Activated T-helper 1 cell treated with anti-CD3 and anti-CD28 coated beads, Interleukin-12 subunit alpha, Interleukin-12 subunit beta, Interleukin-2, Interleukin-4 antibody, amounts not matched to agents 30 ng/mL and 10 ng/mL and 1 ng/mL, durations not matched to agents 14 hours and 24 hours and 36 hours (primary cell): ENCODE measurements at places on chromosomes 12 and 14.

DNA sequence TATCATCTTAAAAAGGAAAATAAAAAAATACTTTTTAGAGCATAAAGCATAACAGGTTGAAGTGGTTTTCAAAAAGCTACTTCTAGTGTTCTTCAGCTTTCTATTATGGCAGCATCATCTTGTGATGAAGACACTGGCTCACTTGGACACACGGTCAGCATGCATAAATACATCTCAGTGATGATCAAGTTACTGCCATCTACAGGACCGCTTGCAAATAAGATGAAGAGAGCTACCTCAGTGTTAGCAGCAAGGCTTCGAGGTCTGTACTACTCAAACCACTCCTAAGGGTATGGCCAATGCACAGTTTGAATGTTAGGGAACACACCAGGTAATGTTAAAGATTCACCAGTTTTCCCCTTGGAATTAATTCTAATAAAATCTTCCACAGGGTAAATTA, 58.8 kb downstream of the GALC start:
- no peak for DNase-seq

DNA sequence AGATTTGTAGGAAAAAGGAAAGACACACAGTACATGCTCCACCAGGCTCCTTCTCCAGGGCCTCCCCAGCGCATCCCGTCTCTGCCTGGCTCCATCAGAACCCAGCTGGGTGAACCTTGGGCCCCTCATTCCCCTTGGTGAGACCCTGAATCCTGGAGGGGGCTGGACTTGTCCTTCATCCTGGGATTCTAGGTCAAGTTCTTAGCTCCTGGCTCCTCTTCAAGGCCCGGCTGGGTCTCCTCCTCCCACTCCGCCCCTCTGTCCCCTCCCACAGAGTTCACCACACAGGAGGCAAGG, 49.2 kb downstream of the PSMA6 start:
- no peak for DNase-seq

- no peak for DNase-seq
Measured at GRCh38 chr12:43858096-43858495, 22.2 kb downstream of the TMEM117 start.

DNA sequence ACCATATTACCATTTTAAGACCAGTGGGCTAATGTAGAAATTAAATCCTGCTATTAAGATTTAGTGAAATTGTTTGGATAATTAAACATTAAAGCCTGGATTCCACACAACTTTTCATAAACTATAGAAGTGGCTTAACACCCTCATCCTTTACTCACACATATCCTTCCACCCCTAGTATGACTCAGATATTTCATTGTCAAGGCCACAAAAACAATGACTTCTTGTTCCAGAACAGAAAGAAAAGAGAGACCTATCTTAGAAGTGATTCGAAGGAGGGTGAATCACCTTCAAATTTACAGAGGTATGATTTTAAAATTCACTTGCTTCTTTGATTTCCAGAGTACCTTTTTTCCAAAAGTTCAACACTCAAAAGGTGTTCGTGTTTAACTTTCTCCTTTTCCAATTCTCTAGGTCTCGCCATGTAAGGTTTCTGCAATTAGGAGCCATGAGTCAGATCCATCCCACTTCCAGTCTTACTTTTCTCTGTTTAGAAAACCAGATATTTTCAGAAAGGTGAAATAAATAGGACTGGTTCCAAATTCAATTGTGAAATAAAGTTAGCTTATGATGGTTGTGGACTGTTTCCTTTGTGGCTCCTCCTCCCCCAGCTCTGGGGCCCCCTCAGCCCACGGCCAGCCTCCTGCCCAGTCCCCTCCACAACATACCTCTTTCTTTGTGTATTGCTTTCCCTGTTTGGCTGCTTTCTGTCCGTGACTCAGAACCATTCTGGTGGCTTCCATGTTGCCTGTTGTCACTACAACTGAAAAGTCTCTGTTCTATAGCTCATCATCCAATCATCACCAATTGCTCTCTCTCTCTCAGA, 24.6 kb upstream of the MGP start:
- DNase-seq = no peak

GRCh38 chr12:9391815-9392214, 183.6 kb upstream of the PZP start:
- DNase-seq = no peak

GRCh38 chr14:105581551-105582341, 55.4 kb downstream of the TMEM121 start:
- DNase-seq = no peak

GRCh38 chr12:72836194-72836593, 564.0 kb downstream of the TRHDE start:
- DNase-seq = no peak

DNA sequence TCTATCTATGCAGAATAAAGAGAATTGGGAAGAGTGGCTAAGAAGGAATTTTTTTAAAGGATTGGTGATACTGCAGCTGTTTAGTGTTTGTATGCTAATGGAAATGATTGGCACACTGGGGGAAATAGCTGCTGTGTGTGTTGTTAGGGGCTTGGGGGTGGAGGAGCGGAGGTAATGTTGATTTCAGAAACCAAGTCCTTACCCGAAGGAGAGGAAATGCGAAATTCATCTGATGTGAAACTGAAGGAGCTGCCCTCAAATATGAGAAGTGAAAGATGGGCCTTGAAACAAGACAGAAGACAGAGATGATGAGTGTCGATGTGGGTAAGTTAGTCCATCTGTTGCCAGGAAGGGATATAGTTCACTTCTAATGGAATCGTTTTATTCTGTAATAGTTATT, 21.2 kb upstream of the RNASE12 start:
- DNase-seq = no peak

GRCh38 chr12:87253157-87253556, 776.0 kb downstream of the C12orf50 start:
- DNase-seq = no peak

DNA sequence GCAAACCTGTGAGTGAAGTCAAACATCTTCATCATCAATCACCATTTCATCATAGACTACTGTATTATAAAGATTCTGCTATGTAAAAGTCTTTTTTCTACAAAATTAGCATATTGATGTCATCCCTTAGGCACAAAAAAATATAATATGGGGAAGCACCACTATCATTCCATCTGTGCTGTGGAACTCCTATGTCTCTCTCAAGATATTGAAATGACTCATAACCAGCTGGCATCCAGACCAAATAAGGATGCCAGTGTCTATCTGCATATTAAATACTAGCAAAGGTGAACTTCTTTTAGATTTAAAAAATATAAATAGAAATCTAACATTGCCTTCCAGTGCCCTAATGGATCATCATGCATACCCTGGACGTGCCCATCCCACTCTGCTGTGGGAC, 17.9 kb upstream of the DCAF5 start:
- no peak for DNase-seq

GRCh38 chr12:132972374-132972773, 13.8 kb upstream of the ZNF26 start:
- no peak for DNase-seq

- no peak for DNase-seq
Measured at GRCh38 chr14:38197784-38198335, 9.8 kb upstream of the SSTR1 start.

DNA sequence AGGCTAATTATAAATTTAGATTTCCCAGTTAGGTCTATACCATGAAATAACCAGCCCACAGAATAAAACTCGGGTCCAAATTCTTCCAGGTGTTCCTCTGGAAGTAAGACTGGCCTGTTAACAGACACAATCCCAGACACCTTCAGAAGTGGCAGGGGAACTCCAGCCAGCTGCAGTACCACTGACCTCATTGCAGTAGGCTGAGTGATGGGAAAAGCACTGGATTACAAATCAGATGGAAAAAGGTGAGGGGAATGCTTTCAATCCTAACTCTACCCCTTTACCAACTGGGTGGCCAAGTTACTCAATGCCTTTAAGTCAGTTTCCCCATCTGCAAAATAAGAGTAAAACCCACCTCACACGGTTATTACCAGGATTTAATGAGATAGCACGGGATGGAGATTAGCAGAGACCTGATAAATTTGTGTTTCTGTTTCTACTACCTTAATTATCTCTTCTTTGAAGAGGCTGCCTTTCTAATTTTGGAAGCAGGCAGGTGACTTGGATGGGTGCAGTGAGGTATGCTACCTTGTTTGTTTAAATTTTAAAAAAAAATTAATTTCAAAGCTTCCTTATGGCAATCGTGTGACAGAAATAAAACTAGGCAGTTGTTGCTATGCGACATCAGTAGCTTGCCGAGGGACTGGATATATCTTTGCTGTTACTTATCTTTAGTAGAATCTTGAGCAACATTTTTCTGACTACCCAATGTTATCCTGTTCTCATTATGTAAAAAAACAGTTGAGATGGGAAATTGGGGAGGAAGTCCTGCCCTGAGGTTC, 167.3 kb upstream of the GRIN2B start:
- DNase-seq = no peak

DNA sequence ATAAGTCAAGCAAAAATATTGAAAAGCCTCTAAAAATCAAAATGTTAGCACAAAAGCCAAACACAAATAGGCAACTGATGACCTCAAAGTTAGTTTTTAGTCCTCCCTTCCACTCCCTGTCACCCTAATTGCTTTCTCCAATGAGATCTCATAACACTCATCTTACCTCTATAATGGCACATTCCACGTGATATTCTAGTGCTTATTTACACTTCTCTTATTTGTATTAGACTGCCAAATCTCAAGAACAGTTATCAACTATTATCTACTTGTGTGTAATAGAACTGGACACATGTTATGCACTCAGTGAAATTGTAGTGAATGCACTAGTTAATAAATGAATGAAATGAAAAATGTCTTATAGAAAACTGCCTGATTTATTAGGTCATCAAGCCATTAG, 55.5 kb upstream of the AVPR1A start:
- no peak for DNase-seq

DNA sequence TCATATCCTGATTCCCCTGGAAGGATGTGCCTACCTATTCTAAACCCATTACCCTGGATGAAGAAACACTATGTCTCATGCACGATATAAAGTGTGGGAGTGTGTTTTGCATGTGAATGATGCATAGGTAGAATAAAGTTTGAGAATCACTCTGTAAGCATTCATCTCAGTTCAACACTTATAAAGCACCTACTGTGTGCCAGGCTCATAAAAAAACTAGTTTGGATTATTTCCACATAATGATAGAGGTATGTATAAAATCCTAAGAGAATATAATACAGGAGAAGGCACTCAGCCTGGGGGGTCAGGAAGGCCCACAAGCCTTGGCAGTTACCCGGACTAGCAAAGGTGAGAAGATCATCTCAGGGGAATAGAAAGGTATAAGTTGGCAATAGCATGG, 41.1 kb upstream of the BCL2L14 start:
- DNase-seq = no peak

DNA sequence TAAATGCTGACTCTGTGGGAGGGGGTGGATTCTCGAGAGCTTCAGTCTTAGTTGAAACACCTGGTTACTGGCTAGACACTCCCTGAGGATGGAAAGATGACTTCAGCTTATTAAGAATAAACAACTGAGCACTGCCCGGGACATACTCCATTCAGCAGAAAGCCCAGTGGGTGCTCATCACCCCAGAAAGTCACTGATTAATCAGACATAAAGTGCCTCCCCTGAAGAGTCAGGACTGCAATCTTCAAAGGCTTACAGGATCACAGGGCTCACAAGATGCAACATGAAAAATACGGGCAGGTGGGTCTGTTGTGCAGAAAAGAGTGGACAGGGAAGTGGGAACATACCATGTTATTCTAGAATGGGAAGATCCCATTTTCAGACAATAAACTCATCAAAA, 207.0 kb downstream of the CALM1 start:
- no peak for DNase-seq

DNA sequence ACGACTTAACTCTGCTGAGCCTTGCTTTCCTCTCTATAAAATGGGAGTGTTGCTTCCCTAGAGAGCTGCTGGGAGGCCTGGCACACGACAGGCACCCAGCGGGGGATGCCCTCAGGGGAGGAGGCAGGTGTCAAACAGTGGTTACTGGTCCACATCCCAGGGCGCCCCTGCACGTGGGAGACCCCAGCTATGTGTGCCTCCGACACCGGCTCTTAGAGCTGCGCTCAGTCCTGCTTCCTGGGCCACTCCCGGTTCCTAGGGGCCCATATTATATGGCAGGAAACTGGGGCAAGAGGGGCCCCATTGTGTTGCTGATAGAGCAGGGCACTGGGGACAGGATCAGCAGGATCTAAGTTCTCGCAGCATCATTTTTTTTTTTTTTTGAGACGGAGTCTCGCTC, 47.3 kb downstream of the CHGA start:
- DNase-seq = no peak

DNA sequence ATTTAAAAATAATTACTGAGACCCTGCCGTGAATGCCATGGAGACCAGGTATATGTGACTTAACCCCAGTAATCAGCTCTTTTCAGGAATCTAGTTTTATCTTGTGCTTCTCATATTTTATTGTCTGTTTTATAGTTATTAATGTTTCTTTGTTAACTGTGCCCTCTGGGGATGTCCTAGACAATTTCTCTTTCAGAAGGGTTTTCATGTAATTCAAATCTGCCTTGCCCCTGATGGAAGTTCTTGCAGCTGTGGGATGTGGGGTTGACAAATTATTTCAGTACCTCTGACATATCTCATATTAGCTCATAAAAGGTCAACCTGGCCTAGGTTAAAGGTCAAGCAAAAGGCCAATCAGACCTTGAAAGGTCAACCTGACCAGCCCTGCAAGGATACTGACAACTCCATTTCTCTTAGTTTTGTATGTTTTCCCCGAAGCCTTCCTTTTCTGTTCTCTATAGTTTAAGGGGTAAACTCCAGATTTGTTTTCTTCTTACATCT, 182.3 kb downstream of the SLC41A2 start:
- DNase-seq = no peak

- DNase-seq = no peak
Measured at GRCh38 chr14:77790566-77791224, 9.2 kb upstream of the ADCK1 start.

- DNase-seq = no peak
Measured at GRCh38 chr14:74083161-74083560, 1.1 kb downstream of the ALDH6A1 start.

DNA sequence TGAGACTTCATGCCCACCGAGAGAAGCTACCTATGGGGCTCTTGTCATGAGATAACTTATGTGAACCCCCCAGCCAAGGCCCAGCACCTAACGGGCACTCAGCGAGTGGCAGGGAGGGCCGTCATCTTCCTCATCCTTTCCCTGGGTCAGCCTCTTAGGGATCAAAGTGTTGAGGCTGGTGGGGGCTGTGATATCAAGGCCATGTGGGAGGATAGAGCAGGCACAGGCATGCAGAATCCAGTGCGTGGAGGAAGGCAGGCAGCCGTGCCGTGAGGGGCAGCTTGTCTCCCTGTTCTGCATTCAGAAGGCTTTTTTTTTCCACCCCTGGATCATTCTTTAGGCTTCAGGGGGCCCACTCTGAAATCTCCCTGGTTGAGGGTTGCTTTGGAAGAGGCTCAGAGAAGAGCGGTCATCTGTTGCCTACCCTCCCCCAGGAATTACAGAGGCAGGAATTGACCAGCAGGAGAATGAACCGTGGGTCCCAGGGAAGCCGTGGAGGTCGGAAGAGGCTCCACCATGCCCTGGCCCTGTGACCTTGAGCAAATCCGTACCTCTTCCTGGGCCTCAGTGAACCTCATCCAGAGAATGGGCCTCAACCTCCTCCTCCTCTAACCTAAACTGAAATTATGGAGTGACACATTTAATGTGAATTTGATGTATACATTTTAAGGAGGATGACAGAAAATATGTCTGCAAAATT, 62.8 kb downstream of the BEGAIN start:
- no peak for DNase-seq

- DNase-seq = no peak
Measured at GRCh38 chr12:52215587-52216031, 17.4 kb upstream of the KRT7 start.

GRCh38 chr12:28536088-28536487, 345.8 kb downstream of the CCDC91 start:
- DNase-seq = no peak
